SK-N-DZ (cell line): ENCODE measurements at places on chromosomes 5 and 9.

DNA sequence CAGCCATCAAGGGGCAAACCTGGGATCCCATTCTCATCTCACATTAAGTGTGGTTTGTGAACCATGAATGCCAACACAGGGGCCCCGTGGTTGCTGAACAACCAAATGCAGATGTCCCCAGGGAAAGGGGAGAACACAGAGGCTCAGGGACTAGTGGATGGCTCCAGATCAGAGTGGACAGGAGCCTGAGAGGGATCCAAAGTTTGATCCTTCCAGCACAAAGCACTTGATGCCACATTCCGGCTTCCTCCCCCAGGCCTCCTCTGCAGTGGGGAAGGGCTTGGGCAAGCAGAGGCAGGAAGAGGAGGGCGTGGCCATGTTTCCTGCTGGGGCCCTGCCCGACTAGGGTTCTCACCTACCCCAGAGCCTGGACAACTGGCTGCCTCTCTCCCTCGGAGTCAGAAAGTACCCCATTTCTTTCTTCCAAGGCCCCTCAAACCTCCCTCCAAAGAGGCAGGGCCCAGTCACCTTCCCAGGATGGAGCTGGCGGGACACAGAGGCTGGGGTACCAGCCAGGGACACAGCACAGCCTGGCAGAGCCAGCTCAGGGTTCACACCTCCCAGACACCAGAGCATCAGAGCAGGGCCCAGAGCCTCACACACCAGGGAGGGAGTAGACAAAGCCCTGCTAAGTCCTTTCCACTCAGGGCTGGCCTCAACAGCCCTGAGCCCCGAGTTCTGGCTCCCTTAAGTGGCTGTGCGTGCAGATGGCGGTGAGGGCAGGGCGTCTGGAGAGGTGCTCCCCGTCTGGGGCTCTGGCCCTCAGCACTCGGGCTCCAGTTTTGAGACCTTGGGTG is 4.3 kb upstream of the RNF44 start:
- DNase-seq, result peak; percentile 54

DNA sequence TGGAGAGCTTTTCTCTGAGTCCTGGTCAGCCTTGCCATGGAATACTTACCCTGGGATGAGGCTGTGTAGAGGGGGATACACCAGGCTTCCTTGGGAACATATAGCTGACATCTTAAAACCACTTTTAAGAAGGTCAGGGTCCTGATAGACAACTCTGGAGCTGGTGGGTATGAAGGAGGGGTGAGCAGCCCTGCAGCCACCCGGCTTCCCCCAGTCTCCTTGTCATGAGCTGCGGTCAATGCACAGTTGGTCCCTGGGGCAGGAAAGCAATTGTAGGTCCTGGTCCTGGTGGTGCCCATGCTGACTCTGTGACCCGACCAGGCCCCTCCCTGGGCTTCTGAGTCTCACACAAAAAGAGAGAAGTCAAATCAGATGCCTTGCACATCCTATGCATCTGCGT is 63.6 kb downstream of the MRPL36 start:
- no peak for DNase-seq

- DNase-seq, result no peak
These were observed 28.4 kb upstream of the GADD45G start for GRCh38 chr9:89576404-89576839.

DNA sequence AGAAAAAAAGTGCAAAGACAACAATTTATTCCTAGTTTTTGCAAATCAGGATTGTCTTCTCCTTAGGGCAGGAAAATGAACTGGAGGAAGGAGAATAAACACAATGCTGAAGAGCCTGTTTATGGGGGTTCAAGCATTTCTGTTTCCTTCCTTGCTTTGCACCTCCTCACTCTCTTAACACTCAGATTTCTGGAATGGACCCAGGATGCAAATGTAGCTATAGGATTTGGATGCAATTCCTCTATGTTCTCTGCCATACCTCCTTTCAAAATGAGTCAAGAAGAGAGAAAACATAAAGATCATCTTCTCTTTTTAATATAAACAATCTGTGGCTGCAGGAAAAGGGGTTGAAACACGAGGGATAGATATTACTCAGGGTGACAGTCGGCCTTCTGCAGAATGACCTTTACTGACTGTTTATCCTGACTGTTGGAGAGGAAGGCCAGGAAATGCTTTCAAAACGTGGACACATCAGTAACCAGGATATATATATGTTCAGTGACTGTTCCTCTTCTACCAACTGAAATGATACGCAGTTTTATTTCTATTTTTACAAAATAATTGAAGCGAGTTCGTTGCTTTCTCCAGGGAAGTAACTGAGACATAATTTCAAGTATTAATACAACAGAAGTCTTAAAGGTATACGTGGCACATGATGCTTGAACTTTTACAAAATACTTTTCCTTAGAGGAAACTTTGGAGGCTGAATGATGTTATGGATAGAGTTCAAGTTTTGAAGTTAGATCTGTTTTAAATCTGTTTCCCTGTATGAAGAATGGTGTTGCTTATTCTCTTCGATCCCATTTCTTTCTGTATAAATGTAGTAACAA is 44.4 kb downstream of the ACTBL2 start:
- no peak for DNase-seq

DNA sequence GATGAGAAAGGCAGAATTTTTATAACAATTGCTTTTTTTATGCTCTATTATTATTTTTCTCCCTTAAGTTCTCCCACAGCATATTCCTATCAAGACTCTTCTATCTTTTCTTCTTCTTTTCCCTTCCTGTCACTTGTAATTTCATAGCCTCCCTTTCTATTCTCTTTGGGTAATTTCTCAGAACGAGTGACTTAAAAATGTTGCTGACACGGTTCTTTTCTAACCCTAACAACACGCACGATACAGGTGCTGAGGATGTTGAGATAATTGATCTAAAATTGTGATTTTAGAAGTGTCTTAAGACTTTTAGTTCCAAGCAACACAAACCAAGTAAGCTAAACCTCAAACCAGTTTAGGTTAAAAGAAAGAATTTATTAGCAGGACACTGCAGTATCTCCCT is 105.9 kb downstream of the RASGRF2 start:
- no peak for DNase-seq

DNA sequence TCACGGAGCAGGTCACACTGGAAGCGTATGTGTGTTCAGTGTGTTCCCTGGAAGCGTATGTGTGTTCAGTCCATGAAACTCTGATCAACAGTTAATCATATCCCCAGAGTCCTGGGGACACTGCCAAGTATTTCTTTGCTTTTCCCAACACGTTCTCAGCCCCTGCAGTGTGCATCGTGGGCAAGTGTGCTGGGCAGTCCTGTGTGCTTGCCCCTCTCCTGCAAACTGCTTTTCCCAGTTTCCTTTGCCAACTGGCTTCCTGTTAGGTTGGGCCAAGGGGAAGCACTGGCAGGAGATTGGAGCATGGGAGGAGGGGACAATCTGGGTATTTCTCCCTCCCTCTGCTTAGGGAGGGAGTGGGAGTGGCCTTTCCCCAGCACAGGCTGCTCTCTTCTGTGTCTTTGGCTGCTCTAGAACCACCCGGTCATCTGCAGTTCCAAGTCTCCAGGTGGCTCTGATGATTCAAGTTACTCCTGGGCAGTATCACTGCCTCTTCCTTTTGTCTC is 36.8 kb upstream of the NEK6 start:
- DNase-seq, result no peak

GRCh38 chr5:179905161-179905560 is 2.5 kb downstream of the TBC1D9B start:
- no peak for DNase-seq

- DNase-seq, result no peak
These were observed 101.0 kb downstream of the ZNF608 start for GRCh38 chr5:124645396-124645795.

- DNase-seq, result no peak
These were observed 5.6 kb downstream of the AP3S1 start for GRCh38 chr5:115847290-115847689.

DNA sequence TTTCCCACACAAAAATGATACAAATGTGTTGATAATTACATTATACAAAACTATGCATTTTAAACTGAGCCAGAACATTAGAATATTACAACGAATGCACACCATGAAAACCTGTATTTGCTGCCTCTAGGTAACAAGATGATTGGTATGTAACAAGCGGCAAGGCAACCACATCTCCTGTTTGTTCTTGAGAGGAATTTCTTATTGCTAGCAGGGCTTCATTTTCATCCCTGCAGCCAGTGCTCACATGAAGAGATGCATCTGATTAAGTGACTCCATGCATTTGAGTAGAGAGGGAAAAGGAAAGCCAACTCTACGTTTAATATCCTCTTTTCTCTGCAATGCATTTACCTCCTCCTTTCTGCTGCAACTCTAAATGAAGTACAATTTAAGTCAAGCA is 36.6 kb downstream of the FRMD3 start:
- DNase-seq, result no peak

DNA sequence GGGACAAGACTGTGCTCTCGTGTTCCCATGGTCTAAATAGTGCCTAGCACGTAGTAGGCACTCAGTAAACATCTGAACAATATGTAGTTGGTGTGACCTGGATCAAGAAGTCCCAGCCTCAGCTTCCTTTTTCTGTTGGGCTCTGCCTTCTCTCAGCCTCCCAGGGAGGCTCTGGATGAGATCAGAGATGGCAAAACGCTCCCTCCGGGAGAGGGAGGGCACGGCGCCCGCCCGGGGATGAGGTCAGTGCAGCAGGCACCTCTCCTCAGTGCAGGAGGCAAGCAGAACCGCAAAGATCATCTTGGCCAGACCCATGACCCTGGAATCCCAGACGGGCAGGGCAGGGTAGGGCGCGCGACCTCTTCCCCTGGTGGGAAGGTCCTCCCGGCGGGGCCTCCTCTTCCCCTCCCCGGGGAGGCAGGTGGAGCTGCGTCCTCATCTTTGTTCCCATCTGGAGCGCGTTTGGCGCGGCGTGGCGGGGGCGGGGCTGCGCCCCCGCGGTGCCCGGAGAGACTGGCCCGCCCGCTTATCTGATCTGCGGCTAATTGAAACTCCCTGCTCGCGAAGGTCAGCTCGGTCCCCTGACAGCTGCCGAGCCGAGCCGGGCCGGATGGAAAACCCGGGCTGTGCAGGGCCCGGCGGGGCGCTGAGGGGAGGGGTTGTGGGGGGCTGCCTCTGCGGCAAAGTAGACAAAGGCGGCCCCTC is 60.9 kb downstream of the CXXC5 start:
- DNase-seq, result peak; percentile 92

DNA sequence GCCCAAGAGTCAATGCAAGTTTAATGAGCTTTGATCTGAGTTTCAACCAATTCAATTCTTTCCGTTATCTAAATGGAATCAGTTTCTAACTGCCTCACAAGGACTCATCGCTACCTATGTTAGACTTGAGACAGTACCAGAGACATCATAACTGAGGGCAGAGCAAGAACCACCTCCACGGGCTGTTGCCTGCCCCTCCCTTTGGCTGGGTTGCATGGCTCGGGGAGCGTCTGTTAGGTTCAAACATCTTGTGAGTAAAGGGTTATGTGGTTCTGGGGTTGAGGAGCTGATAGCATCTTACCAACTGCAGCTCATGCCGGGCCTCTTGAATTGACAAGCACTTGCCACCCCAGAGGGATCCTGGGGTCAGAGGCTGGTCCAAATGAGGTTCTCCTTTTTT is 457.9 kb downstream of the ENC1 start:
- peak; percentile 73 for DNase-seq

DNA sequence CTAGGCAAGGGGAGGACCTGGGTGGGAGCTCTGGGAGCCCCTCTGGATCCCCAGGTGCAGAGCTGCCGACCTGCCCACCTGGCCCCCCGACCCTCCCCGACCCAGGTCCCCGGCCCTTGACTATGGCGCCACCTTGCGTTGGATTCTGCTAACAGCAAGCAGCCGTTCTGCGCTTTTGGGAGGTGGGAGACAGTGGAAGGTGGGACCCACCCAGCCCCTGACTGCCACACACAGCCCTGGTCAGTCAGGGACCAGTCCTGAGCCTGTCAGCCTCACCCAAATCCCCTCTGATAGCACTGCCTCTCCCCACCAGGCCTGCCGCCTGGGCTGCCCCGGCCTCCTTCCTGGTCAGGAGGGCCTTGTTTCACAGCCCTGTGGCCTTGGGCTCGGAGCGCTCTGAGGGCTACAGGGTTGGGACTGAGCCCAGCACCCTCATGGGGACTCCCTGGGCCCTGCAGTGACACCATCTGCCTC is 77.9 kb downstream of the HMCN2 start:
- no peak for DNase-seq

- no peak for DNase-seq
These were observed 133.2 kb upstream of the PHYKPL start for GRCh38 chr5:178365501-178366440.

- peak; percentile 7 for DNase-seq
These were observed 76.5 kb downstream of the KCTD16 start for GRCh38 chr5:144247131-144247530.

DNA sequence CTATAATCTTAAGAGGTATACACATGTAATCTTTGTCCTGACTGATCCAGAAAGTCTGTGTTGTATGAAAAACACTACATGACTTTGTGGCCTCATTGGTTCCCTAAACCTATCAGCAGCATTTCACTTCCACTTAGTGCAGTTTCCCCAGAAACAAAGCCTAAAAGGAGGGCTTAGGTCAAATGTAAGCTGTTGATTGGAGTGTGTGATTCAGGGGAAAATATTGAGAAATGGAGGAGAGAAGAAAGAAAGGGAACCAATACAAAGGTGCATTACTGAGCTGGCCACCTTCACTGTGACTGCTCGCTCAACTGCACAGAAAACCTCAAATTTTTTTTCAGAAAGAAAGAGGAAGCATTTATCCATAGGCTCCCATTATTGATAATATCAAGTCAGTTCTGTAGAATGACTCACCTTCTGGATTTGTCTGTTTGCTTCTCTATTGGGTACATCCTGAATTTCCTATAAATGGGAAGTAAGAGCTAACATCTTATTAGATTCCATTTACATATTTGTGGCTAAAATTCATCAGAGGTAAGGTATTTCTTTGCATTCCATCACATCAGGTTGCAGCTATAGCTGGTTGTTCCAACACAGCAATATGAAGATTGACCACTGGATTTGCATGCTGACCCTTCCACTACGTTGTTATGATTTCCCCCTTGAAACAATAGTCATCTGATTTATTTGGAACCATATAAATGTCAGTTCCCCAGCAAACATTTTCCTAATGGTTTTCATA is 10.3 kb upstream of the FST start:
- DNase-seq, result no peak

DNA sequence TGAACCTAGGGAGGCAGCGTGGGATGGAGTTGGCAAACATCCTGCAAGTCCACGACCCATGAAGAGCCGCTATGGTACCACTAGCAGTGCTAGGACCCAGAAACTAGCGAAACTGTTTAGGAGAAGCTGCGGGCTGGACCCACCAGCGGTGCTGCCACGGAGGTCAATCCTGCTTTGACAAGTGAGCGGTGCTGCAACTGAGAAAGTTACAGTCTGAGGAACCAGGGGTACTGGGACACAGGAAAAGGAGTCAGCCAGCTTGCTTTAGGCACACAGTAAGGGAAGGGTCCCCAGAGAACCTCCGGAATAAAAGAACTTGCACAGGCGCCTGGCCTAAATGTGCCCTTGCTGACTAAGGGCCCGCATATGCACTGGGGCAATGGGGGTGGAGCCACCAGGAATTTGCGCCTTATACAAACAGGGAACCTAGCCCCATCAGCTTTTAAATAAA is 23.6 kb upstream of the ANXA2R start:
- no peak for DNase-seq
